ENCODE measurements at places on chromosomes 3 and 15.

DNA sequence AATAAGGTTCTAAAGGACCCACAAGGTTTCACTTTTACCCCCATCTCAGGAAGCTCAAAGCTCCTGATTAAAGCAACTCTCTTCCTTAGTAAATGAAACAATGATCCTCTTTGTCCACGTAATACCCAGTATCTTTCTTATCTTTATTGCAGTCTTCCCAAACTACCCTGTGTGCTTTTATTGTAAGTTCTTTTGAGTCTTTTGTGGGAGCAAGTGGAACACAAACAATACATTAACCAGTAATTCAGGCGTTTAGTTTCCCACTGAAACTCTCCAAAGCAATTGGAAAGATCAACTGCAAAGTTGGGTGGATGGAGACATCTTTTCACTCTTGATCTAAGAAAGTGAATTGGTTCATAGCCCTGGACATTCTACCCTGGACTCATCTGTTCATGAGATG lies 240.0 kb downstream of the ZNF621 start:
- DNase-seq: no peak

DNA sequence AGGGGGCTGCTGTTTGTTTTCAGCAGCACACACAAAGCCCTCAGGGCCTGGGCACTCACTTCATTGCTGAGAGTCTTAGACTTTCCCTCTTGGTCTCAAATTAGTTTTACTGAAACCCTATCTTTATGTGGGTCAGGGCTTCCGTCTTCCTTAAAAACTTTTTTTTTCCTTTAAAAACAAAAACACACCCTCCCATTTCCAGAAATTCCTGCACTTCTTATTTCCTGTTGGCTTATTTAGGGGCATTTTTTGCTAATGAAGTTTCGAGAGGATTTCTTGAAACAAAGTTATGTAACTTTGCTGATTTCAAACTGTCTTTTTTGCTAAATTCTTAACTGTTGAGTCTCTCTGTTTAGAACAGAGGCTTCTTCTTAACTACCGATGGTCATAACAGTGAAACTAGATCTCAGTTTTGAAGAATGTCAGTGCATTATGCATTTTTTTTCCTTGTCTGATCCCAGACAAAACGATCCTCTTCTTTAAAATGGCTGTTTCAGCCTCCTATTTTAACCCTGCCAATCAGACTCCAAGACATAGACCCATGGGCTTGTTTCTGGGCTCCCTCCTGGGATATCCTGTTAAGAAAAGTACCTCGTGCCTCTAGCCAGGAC lies 23.3 kb downstream of the ANAPC13 start:
- no peak for DNase-seq

- no peak for DNase-seq
These were observed 50.6 kb upstream of the SGO1 start for GRCh38 chr3:20236603-20237002.

- DNase-seq: no peak
These were observed 734.5 kb downstream of the ZPLD1 start for GRCh38 chr3:103169289-103169688.

GRCh38 chr15:91291673-91292072 lies 191.6 kb downstream of the SV2B start:
- DNase-seq: no peak

DNA sequence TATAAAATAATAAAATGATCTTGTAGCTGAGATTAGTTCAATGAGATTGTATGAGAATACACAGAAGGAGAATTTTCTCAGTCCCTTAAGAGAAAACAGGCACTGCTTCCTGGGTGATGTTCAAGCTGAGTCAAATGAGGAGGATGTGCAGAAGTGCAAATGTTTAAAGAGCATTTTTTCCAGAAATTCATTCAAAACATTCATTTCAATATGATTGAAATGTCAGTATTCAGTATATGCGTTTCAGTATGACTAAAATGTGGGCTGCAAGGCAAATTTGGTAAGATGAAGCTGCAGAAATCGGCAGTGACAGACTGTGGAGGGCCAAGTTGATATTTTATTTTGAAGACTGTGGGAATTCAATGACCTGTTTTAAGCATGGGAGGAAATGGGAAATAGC lies 19.3 kb upstream of the PYDC2 start:
- DNase-seq: no peak

GRCh38 chr15:74390647-74391288 lies 23.3 kb upstream of the CYP11A1 start:
- peak; percentile 27 for DNase-seq
